ENCODE measurements at places on chromosomes 1 and 21.

DNA sequence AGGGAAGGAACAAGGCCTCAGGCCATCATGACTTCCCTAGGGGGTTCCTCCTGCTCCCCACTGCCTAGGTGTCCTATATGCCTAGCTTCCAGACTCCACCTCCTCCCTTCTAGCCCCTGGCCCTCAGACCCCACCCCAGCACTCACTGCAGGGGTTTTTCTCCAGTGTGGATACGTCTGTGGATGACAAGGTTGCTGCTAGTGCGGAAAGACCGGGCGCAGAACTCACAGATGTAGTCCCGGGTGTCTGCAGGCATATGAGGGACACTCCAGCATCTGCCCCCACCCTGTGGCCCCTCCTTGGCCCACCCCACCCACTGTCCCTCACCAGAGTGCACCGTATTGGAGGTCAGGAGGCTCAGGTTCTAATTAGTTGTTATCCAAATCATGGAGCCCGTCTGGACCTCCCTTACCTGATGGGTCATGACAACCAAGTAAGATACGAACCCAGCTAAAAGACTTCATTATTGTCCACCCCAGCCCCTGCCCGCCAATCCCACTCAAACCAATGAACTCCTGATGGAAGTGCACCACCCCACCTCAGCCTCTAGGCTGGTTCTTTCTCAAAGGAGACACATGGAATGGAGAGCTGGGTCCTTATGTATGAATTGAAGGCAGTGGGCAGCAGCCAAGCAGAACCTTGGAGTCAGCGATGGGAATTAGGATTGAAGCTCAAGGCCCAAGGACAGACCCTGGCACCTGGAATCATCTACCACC is 8.2 kb downstream of the ZNF692 start:
- no peak for DNase-seq

GRCh38 chr1:108753363-108753762 is 6.9 kb downstream of the STXBP3 start:
- no peak for DNase-seq

- no peak for DNase-seq
Observed at GRCh38 chr21:15472108-15473040, 257.4 kb upstream of the USP25 start.

GRCh38 chr21:42574234-42575027 is 60.8 kb downstream of the SLC37A1 start:
- no peak for DNase-seq

GRCh38 chr1:53025034-53025768 is 36.8 kb upstream of the PODN start:
- DNase-seq, result no peak

DNA sequence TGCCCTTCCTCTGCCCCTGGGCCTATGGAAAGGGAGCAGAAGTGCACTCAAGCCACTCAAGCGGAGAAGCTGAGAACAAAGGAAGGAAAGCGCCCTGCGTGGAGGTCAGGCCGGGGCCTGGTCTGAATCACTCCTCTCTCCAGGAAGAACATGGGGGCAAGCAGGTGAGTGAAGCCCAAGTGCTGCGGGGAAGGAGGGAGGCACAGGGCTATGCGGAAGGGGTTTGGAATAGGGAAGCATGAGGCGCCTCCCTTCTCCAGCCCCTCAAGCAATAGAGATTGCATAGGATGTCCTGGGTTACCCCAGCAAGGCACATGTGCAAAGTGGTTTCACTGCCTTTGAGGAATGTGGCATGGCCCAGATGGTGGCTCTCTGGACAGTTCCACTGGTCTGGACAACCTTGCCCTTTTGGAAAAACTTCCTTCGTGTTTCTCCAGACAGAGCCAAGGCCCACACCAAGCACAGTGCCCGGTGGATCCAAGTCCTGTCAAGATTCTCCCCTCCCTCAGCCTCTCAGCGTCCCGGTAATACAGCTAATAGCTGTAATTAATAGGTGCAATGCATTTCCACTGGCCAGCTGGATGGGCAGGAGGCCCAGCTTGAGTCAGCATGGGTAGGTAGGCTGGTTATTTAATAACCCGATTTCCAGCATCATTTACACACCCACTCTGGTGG is 13.7 kb downstream of the BLACAT1 start:
- no peak for DNase-seq

DNA sequence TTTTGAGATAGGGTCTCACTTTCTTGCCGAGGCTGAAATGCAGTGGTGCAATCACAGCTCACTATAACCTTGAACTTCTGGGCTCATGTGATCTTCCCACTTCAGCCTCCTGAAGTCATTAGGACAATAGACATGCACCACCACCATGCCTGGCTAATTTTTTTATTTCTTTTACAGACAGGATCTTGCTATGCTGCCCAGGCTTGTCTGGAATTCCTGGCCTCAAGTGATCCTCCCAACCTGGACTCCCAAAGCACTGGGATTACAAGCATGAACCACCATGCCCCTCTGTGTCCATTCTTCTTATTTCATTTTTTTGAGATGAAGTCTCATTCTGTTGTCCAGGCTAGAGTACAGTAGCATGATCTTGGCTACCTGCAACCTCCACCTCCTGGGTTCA is 12.0 kb upstream of the KLHL20 start:
- no peak for DNase-seq

DNA sequence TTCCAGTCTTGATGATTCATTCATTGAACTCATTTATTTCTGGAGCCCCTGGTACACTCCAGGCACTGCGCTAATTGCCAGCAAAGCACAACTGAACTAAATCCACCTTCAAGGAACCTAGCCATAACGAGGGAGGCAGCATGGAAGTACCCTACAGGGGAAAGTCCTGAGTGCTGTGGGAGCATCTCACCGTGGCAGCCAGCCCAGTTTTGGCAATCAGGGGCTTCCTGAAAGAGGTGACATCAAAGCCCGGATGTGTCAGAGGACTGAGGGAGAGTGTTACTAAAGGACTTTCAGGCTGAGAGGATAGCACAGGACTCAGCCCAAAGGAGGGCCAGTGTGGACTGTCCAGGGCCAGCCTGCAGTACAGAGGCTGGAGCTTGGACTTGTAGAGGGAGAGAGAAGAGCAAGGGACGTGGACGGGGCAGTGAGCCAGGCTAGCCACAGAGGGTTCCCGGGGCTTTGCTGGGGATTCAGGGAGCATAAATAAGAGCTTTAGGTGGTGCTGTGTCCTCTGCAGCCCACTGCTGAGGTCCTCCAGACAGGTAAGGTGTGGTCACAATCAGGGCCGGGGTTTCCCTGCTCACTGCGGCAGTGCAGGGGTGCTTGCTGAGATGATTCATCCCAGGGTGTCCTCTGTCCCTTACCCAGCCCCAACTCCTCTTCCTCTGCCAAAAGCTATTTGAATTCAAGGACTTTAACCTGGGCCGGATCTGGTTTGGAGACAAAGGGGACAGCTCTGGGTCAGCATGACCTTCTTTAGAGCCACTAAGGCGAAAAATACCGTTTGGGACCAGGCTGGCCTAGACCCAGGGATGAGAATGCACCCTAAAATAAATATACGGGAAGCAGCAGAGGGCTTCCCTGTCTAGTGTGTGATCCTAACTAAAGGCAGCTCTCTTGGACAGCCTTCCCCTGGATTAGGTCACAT is 128.3 kb downstream of the EDEM3 start:
- DNase-seq, result no peak

- no peak for DNase-seq
Observed at GRCh38 chr1:14437417-14437918, 161.0 kb upstream of the KAZN start.

DNA sequence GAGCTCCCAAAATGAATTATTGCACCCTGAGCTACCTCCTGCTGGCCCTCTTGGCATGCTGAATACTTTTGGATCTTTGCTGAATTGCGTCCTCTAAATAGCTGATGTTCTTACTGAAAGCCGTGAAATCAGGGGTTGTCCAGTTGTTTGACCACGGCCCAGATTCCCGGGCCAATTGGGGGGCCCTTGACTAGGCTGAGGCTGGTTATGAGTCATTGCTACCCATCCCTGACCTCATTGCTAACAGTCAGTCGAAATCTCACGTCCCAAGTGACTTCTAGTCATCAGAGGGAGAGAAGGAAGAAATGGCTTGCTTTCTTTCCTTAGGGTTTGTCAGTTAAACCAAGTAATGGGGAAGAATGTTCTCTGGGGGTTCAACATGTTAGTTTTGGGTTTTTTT is 37.4 kb downstream of the SMYD2 start:
- no peak for DNase-seq

DNA sequence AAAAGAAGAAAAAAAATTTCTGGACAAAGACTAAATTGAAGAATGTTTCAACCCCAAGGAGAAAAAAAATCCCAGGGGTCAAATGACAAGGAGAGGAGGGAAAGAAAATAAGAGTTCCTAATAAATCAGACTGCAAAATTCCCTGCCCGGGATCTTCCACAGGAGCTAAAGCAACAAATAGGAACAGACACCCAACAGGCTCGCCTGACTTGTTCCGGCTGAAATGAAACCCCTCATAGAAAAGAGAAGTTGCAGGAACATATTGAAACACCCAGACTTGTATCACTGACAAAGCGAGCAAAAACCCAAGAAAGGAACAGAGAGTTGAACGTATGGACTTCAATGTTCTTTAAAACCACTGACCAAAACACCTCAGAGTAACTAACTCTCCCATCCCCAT is 123.0 kb downstream of the TIAM1 start:
- DNase-seq, result no peak

- no peak for DNase-seq
Observed at GRCh38 chr21:37784591-37785318, 131.5 kb downstream of the KCNJ6 start.

GRCh38 chr1:166811691-166812090 is 27.6 kb upstream of the POGK start:
- DNase-seq, result no peak

GRCh38 chr1:42035205-42035829 is 116.6 kb upstream of the HIVEP3 start:
- DNase-seq, result peak; percentile 50

GRCh38 chr21:37032293-37032692 is 25.8 kb downstream of the RIPPLY3 start:
- no peak for DNase-seq

DNA sequence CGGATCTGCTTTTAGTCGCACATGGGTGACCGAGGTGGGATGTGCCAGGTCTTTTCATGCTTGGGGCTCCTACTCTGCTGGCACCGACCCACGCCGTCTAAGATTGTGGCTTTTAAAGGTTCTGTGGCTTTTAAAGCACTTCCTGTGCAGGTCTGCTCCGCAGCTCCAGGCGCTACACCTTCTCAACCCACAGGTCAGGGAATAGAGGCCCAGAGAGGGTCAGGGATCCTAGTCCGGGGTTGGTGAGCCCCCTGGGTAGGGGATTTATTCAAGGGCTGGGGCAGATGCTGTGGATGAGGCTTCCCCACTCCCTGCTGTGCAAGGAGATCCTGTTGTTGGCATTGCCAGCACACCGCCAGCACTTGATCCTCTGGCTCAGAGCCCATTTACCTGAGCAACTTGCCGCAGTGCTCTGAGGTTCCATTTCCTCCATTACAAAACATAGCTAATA is 212.8 kb upstream of the RAB4A start:
- no peak for DNase-seq

DNA sequence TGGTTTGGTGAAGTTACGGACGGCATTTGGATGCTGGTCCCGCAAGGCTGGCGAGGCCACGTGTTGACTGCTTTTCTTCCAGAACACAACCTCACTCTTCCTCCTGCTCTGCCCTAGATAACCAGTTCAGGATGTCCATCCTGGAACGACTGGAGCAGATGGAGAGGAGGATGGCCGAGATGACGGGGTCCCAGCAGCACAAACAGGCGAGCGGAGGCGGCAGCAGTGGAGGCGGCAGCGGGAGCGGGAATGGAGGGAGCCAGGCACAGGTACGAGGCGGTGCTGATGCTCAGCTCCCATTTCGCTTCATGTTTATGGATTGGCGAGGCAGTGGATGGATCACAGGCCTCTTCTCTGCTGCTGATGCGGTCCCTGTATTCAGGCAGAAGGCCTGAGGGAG is 38.8 kb upstream of the VAMP3 start:
- no peak for DNase-seq

DNA sequence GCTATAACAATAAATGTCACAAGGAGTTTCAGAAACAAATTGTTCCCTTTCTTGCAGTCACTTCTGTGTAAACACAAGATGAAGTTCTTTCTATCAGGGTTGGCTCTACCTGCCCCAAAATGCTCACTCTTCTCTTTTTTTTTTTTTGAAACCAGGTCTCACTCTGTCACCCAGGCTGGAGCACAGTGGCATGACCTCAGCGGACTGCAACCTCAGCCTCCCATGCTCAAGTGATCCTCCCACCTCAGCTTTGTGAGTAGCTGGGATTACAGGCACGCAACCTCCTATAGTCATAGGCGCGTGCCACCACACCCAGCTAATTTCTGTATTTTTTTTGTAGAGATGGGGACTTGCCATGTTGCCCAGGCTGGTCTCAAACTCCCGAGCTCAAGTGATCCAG is 10.5 kb upstream of the CTNNBIP1 start:
- DNase-seq, result no peak

GRCh38 chr1:37481289-37482003 is 7.1 kb downstream of the ZC3H12A start:
- DNase-seq, result no peak

- DNase-seq, result no peak
Observed at GRCh38 chr1:177092001-177092400, 72.5 kb downstream of the ASTN1 start.

- DNase-seq, result peak; percentile 53
Observed at GRCh38 chr1:161473348-161473747, 31.9 kb upstream of the FCGR2A start.
